Vein endothelial cell (primary cell): ENCODE measurements at places on chromosomes 1 and 21. TPM values are rescaled to one million over a fixed set of nuclear protein-coding genes. Genes with fewer than 3 reads are reported as not detected.

The FCER1G gene
- total RNA-seq = not detected in 2 replicates

The TIE1 gene
- 636 and 1,011 TPM in 2 replicates for total RNA-seq

The SAMSN1 gene
- total RNA-seq = 2.0 and 4.9 TPM in 2 replicates

The MANEAL gene
- 1.3 and 2.0 TPM in 2 replicates for total RNA-seq

The FCRL4 gene
- total RNA-seq = under 0.01 TPM in 1 of 2 replicates, not detected in the other

The RGL1 gene
- total RNA-seq = 30.5 and 34.6 TPM in 2 replicates

The LCE1A gene
- total RNA-seq = not detected in 2 replicates

The EIF4G3 gene
- 52.3 and 58.6 TPM in 2 replicates for total RNA-seq

The LCE1C gene
- total RNA-seq = not detected in 2 replicates

The RAB13 gene
- total RNA-seq = 61.6 and 63.0 TPM in 2 replicates

The AMY1C gene
- total RNA-seq = not detected in 2 replicates

The DDAH1 gene
- total RNA-seq = 63.7 and 74.5 TPM in 2 replicates

The SHISAL2A gene
- total RNA-seq = not detected in 2 replicates

The SFN gene
- total RNA-seq = 0.10 TPM in 1 of 2 replicates, not detected in the other

The REN gene
- total RNA-seq = 0.10 and 0.33 TPM in 2 replicates

The ITLN2 gene
- total RNA-seq = not detected in 2 replicates

The RNU1-1 gene
- under 0.01 TPM in 2 replicates for total RNA-seq

The CHIT1 gene
- total RNA-seq = not detected in 2 replicates

The ARTN gene
- total RNA-seq = not detected in 2 replicates

The SHE gene
- 66.0 and 81.9 TPM in 2 replicates for total RNA-seq

The GBP6 gene
- not detected in 2 replicates for total RNA-seq

The FCGR3A gene
- total RNA-seq = under 0.01 TPM in 1 of 2 replicates, not detected in the other

The SPATA17 gene
- not detected in 2 replicates for total RNA-seq

The RPS6KA1 gene
- 12.4 and 13.1 TPM in 2 replicates for total RNA-seq

The ICOSLG gene
- 3.0 and 3.6 TPM in 2 replicates for total RNA-seq

The CCDC17 gene
- 2.0 and 2.2 TPM in 2 replicates for total RNA-seq

The LCE6A gene
- total RNA-seq = not detected in 2 replicates

The CYP4A11 gene
- total RNA-seq = not detected in 2 replicates

The ETV3L gene
- total RNA-seq = not detected in 2 replicates

The CYP4Z1 gene
- not detected in 2 replicates for total RNA-seq

The CFAP74 gene
- not detected in 2 replicates for total RNA-seq

The KPRP gene
- total RNA-seq = not detected in 2 replicates

The CFHR2 gene
- not detected in 2 replicates for total RNA-seq

The CNKSR1 gene
- total RNA-seq = not detected in 2 replicates

The C1orf167 gene
- not detected in 2 replicates for total RNA-seq

The AADACL4 gene
- total RNA-seq = not detected in 2 replicates

The GRIK3 gene
- total RNA-seq = not detected in 2 replicates

The KTI12 gene
- total RNA-seq = 11.0 and 13.1 TPM in 2 replicates

The CLDN8 gene
- not detected in 2 replicates for total RNA-seq

The USP24 gene
- total RNA-seq = 40.8 and 46.8 TPM in 2 replicates

The RGS4 gene
- total RNA-seq = 371 and 374 TPM in 2 replicates

The SPRR2D gene
- total RNA-seq = not detected in 2 replicates

The COL9A2 gene
- total RNA-seq = 0.19 and 0.33 TPM in 2 replicates

The NUP210L gene
- under 0.01 and 0.10 TPM in 2 replicates for total RNA-seq
